Head of caudate nucleus (tissue), 42 donors: ENCODE measurements at places on chromosomes 2 and 18.

DNA sequence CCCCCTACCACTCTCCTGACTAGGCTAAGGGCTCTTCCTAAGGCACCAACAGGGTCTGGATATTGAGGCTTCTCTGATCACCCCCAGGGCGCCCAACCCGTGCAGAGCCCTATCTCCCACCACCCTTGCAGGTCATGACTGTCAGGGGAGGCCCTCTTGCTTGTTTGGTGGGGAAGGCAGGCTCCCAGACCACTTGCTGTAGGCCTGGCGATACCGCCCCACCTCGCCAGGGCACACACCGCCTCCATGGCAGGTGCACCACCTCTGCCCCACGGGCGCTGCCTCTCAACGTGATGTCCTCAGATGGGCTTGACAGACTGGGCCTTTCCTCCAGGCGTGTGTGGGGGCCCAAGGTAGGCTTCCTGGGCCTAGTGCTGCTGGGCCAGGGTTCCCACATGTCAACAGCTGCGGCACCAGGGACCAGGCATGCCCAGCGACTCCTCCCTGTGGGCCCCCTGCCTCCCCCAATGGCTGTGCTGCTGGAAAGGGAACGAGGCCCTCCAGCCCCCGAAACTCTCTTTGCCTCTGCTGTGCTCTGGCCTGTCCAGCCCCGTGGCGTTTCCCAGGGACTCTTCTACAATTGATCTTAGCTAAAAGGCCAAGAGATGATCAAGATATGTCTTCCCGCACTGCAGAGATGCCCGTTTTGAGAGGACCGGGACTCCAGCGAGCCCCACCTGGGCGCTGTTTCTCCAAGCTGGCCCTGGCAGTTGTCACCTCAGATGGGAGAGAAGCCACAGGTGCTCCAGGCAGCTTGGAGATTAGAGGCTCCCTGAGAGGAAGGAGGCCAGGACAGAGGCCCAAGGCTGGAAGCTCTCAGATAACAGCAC is 7.5 kb downstream of the NPPC start:
- no peak for DNase-seq

DNA sequence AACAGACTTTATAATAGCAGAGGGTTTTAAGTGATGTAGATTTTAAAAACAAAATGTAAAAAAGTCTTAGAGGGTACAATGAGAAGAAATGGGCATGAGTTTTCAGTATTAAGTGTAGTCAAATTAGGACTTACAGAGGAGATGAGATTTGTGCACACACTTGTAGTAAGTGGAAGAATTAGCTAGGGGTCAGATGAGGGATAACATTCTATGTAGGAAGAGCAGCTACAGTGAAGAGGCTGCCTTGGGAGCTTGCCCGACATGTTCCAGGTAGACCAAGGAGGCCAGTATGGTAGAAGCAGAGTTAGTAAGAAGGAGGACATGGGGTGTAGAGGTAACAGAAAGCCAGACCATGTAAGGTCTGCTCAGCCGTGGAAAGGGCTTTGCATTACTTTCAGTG is 189.2 kb upstream of the DSEL start:
- DNase-seq, result no peak

DNA sequence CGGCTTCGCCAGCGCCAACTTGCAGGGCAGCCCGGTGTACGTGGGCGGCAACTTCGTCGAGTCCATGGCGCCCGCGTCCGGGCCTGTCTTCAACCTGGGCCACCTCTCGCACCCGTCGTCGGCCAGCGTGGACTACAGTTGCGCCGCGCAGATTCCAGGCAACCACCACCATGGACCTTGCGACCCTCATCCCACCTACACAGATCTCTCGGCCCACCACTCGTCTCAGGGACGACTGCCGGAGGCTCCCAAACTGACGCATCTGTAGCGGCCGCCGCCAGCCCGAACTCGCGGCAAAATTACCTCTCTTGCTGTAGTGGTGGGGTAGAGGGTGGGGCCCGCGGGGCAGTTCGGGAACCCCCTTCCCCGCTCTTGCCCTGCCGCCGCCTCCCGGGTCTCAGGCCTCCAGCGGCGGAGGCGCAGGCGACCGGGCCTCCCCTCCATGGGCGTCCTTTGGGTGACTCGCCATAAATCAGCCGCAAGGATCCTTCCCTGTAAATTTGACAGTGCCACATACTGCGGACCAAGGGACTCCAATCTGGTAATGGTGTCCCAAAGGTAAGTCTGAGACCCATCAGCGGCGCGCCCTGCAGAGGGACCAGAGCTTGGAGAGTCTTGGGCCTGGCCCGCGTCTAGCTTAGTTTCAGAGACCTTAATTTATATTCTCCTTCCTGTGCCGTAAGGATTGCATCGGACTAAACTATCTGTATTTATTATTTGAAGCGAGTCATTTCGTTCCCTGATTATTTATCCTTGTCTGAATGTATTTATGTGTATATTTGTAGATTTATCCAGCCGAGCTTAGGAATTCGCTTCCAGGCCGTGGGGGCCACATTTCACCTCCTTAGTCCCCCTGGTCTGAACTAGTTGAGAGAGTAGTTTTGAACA is 15.1 kb downstream of the HOXD3 start:
- DNase-seq, result no peak

- DNase-seq, result no peak
These were observed 50.9 kb upstream of the SMAD2 start for GRCh38 chr18:47981320-47981719.

GRCh38 chr18:42330296-42330695 is 375.3 kb downstream of the PIK3C3 start:
- DNase-seq, result no peak

DNA sequence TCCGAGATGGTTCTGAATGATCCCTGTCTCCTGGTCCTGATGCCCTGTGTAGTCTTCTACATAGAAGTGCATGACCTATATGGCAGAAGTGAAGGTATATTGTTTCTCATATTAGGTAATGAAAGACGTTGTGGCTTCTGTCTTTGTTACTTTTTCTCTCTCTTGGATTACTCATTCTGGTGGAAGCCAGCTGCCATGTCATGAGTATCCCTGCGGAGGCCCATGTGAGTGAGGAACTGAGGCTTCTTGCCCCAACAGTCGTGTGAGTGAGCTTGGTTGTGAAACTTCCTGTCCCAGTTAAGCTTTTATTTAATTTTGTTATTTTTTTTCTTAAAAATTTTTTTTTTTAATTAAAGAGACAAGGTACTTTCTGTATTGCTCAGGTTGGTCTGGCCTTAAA is 134.7 kb downstream of the UBR3 start:
- no peak for DNase-seq

DNA sequence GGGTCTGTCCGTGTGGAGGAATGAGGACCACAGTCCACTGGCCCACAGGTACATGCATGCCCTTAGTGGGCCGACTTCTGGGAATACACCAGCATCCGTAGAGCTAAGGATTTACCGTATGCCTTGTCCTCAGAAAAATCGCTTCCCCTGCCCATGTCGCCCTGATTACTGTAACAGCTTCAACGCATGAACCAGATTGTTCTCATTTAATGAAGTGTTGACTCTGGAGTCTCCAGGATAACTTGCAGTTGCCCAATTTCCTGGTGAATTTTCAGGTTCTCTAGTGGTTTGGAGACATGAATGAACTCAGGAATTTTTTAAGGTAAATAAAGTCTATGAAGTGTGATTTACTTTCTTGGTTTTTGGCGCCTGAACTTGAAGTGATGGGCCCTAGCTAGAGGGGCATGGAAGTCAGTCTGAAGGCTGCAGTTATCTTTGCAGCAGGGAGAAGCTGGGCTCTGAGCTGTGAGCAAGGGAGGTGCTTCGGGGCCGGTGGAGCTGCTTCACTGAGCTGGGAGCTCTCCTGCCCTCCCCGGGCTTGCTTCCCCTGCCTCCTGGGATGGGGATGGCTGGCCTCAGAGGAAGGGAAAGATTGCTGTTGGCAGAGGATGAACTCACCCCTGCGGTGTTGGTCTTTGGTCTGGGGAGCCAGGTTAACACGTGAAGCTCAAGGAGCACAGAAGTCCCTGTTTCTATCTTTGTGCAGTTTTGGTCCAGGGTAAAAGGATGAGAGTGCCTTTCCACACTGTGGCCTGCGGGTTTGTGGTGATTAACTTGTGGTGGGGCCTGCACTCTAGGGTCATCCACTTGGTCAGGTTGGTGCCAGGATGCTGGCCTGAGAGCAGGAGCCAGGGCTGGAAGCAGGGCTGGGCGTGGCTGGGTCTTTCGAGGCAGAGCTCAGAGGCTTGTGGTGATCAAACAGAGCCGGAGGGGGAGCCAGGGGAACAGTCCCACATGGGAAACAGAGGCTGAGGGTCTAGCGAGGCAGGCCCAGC is 28.1 kb downstream of the TCF7L1 start:
- no peak for DNase-seq

GRCh38 chr2:134634054-134634753 is 84.6 kb downstream of the TMEM163 start:
- DNase-seq, result peak; percentile 64

- DNase-seq, result no peak
These were observed 267.7 kb downstream of the PRKCE start for GRCh38 chr2:45919160-45919650.

GRCh38 chr2:160911258-160911657 is 249.0 kb upstream of the TANK start:
- no peak for DNase-seq

DNA sequence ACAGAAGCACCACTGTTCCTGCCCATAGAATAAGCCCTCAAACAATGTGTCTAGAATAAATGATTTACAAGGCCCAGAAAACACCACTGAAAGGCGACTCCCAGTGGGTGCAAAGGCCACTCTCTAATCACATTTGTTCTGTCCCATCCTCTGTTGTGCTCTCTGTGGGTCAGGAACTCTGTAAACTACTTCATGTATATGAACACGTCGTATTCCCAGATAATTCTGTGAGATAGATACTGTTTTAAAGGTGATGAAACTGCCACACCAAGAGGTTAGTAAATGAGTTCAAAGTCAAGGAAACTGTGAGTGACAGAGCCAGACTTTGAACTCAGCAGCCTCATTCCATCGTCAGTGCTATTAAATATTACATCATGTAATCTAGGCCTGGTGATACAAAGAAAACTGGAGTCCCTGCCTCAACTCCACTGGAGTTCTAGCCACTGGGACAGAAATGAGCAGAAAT is 269.7 kb upstream of the DCC start:
- no peak for DNase-seq

- no peak for DNase-seq
These were observed 250.2 kb downstream of the LRRTM1 start for GRCh38 chr2:80054346-80054675.

- DNase-seq, result no peak
These were observed 228.4 kb upstream of the SP5 start for GRCh38 chr2:170486730-170487129.

DNA sequence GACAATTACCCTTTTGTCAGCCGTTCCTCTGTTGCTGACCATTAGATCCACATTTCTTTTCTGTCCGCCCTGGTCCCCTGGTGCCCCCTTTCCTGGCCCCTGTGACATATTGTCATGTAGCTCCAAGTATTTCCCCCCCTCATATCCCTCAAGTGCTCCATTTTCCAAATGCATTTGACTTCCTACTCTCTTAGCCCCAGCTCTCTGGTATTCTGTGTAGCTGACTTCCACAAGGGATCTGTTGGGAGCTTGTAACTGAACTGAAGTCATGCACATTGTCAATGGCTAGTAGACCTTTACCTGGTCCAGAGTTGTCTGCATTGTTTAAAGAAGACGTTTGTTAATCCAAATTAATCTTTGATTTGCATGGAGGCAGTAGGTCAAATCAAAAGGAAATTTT is 34.8 kb downstream of the LIPG start:
- DNase-seq, result no peak

GRCh38 chr2:170165129-170165528 is 12.8 kb upstream of the MYO3B start:
- no peak for DNase-seq

- no peak for DNase-seq
These were observed 135.7 kb downstream of the CMPK2 start for GRCh38 chr2:6730003-6730402.

GRCh38 chr2:82412021-82412420 is 2047.1 kb downstream of the SUCLG1 start:
- no peak for DNase-seq

DNA sequence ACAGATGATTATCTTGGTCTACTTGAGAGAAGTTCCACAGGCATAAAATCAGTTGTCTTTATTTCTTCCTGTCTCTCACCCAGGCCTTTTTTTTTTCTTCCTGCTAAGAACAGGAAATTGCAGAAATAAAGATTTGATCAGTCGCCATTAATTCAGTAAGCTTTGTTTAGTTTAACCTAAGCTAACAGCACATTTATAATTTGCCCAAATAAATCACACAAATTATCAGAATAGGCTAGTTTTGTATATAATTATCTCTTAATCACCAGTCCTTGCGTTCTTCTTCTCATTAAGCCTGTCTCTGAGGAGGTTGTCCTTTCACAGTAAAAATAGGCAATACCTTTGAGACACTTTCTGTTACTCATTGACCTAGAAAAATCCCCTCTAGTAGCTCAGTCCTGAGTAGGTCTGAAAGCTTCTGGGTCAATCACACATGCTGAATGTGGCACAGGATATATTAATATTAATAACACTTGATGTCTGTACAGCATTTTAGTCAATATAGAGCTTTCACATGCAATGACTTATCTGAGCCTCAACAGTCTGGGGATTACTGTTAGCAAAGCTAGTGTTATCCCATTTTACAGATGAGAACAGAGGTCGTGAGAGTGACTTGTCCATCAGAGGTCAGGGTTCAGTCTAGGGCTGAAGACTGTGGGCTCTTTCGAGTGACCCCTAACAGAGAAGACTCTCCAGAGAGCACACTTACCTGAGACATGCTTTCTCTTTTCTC is 11.2 kb upstream of the STK17B start:
- no peak for DNase-seq

DNA sequence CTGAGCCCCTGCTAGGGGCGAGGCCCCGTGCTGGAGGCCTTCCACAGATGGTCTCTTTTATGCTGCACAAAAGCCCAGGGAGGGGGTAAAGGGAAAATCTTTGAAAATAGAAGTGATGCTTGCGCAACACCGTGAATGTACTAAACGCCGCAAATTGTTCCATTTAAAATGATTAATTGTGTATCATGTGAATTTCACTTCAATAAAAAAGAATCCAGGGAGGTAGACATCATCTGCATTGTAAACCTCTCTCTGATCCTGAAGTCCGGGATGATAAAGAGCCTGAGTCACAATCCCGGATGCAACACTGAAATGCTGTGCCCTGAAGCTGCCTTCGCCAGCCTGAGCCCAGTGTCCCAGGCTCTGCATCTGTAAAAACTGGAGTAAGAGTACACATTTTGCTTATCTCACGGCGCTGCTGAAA is 107.7 kb upstream of the PPP1CB start:
- DNase-seq, result no peak

GRCh38 chr18:34097312-34097711 is 127.4 kb downstream of the NOL4 start:
- DNase-seq, result no peak

GRCh38 chr2:18123577-18123976 is 245.1 kb downstream of the KCNS3 start:
- no peak for DNase-seq

DNA sequence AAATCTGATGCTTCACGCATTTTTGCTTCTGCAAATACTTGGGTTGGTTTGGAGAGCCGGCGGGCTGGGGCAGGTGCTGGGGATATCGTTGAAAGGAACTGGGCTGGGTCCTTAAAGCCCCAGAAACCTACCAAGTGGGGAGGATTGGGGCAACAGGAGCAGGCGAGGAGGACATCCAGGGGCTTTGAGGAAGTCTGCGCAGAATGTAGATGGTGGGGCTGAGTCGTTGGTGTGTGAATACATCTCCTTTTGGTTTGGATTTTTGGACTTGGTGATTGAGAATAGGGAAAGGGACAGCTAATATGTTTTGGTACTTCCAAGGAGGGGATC is 1.1 kb downstream of the DCC start:
- DNase-seq, result no peak
